ENCODE measurements at places on chromosomes 11 and 22.
A peak's percentile ranks its signal among the peaks of the same experiment; 100 is the strongest.

DNA sequence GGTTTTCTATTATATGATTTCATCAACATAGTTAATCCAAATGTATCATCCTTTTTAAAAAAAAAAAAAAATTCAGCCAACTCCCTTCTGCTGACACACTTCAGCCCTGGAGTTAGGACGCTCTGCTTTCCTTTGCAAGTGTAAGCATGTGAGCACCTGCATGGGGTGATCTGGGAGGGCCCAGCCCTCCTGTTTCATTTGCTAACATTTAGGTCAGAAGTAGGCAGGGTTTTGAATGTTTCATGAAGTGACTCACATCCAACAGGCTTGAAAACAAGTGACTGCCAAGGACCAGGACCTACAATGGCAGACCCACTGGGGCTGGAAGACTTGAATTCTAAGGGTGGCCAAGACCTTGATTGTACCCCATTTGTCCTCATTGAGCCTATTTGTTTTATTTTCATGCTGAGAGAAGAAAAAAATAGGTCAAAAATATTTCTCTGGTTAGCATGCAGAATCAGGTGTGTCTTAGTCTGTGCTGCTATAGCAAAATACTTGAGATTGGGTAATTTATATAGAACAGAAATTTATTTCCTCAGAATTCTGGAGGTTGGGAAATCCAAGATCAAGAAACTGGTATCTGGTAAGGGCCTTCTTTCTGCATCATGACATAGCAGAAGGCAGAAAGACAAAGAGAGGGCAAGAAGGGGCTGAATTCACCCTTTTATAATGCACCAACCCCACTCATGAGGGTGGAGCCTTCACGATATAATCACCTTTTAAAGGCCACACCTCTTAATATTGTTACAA is 137.6 kb downstream of the CD44 start:
- no peak for DNase-seq

GRCh38 chr11:70124321-70125000 is 46.3 kb downstream of the ANO1 start:
- no peak for DNase-seq

GRCh38 chr22:38270091-38270992 is 2.5 kb downstream of the TMEM184B start:
- no peak for DNase-seq

GRCh38 chr22:42287174-42287890 is 16.9 kb upstream of the TCF20 start:
- DNase-seq, result peak; percentile 9
